Naive thymus-derived CD8-positive, alpha-beta T cell (primary cell): ENCODE measurements at places on chromosomes 4 and X.
A peak's percentile ranks its signal among the peaks of the same experiment; 100 is the strongest.

DNA sequence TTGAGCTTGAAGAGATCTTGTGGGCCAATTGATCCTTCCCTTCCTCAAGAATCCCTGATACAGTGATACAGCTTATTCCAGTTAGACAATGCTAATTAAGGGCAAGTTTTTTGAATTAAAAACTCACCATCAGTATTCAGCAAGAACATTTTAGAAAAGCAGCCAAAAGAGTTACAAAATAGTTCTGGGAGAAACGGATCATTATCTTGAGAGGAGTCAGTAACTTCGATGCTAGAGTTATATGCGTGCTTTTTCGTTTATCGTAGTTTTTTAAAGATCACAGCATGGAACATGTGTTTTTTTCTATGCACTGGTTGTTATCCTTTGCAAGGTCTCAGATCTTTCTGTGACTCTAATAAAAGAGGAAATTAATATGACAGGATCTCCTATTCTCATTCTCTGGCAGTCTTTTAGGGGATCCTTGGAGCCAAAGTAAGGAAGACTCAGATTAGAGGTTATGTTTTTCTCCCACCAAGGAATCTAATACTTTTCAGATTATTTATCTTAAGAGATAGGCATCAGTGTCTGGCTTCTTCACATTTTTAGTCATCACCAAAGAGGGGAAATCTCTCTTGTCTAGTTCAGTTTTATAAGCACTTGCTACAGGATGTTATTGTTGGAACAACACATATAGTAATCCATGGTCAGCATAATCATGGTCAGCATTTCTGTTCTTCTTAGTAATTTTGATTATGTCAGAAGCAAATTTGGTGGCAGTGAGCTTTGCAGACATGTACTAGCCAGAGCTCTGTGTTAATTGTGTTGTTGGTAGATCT, 109.7 kb downstream of the PDLIM5 start:
- DNase-seq: no peak

- DNase-seq: no peak
These were observed 60.3 kb upstream of the SMIM10 start for GRCh38 chrX:134930501-134930900.

DNA sequence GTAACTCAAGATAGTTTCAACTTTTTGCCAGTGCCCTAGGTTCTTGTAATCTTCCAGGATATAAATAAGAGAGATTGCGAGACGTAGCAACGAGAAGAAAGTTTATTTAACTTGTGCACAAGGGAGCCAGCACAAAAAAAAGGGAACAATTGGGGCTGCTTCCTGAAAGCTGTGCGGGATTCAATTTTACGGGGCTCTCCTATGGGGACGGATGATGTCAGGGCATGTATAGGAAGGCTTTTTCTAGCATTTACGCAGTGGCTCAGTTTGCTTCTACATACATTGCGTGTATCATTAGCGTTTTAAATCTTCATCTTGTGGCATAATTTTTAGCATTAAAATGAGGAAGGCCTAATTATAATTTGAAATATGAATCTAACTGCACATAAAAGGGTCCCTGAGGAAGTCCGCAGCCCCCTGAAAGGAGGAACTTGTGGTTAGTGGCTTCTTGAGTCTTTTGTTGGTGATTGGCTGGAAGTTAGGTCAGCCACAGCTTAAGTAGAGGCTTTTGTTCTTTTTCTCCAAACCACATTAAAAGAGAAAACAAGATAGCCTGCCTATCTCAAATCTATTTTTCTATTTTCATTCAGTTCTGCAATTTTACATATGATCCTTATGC, 668.2 kb upstream of the NDST4 start:
- no peak for DNase-seq

- DNase-seq: peak; percentile 12
These were observed 126.7 kb upstream of the MBNL3 start for GRCh38 chrX:132615391-132616131.

DNA sequence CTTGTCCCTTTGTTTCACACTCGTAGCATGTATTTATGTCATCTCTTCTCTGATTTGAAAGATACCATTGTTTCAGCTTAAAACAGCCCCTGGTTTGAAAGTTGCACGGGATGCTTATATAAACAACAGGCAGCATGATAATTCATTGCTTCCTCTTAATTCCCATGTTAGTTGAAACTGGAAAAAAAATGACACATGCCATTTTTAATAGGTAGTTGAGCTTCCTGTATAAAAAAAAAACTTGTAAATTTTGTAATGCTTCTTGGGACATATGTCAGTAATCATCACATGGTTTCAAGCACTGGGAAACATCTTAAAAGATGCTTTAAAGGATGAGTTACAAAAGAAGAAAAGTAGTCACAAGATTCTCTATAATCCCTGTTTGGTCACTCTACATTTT, 243.0 kb downstream of the PALLD start:
- DNase-seq: no peak
